ENCODE measurements at places on chromosomes 1 and 21.

GRCh38 chr1:23400324-23401114 lies 24.0 kb downstream of the TCEA3 start:
- no peak for DNase-seq

DNA sequence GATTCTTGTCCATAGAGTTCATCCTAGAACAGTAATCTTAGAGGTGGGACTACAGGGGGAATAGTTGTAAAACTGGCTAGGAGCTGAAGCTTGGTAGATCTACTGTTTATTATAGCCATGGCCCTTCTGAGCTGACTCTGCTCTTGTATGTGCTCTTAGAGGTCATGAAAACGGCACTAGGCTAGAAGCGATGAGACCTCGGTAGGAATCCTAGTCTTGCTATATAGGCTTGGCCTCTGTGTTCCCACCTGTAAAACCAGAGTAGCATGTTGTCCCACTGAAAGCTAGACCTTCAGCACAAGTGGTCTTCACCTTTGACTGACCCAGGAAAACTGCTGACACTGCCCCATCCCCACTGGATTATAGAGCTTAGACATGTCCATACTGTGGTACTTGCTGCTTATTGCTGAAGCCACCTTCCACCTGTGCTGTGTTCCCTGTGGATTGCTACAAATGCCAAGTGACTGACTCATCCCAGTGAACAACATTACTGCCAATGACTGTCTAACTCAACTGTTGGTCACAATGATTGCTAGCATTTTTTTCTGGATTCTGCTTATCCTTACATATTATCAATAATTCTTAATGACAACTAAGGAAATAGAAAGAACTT lies 23.0 kb upstream of the PIGC start:
- no peak for DNase-seq

DNA sequence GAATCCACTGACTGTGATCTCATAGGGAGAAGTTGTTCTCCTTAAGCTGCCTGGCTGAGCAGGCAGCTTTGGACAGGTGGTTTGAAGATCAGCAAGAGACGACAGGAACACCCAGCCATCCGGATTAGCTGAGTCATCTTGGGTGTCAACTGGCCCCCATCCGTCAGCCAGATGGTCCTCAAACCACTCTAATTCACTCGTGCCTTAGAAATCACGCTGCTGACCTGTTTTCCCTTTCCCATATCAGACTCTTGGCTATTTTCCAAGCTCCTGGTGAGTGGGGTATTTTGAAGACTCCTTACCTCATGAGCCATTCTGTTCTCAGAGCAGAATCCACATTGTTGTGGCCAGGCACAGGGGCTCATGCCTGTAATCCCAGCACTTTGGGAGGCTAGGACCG lies 149.1 kb upstream of the L1TD1 start:
- no peak for DNase-seq

DNA sequence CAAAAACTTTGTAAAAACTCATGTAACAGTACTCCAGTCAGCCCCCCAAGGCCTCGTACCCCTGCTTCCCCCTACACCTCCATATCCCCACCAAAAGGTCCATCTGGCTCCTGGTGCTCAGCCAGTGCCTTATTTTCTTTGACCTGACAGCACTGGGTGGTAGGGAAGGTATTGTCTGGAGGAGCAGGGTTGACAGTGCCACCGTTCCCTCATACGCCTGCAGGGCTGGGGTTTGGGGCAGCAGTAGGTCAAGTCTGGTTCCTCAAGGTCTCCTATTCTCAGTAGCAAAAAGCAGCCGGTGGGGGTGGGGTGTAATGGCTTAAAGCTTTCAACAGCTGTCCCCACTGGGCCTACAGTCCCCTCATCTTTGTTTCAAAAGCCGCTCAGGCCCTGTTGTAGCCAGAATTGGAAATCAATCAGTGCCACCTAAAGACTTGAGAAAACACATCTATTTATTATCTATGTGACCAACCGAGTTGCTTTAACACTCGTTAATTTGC lies 25.3 kb upstream of the TTF2 start:
- no peak for DNase-seq

DNA sequence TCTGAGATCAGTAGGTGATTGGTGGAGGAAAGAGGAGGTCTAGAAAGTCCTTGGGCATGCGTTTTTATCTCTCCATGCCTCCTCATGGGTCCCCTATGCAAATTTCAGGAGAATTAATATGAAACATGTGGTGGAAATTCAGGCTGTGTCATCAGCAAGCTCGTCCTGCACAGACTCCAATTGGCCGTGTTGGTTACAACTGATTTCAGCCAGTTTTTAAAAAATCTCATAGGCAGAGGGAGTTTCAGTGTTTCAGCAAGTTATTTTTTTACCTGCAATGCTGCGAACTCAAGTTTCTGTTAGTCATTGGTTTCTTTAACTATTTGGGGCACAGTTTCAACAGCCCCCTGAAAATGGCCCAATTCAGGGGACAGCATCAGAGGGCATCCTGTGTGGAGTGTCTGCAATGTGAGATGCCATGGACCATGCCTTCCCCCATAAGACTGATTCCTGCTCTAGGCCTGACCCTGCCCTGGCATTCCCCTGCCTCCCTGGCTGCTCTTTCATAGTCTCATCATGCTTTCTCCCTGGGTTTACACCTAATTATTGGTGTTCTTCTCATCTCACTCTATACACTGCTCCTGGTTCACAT lies 59.9 kb downstream of the C1orf198 start:
- no peak for DNase-seq

GRCh38 chr1:105427543-105427942 lies 1628.9 kb upstream of the PRMT6 start:
- DNase-seq = no peak

- no peak for DNase-seq
These were observed 122.8 kb downstream of the PLPP3 start for GRCh38 chr1:56456435-56457101.
